ENCODE measurements at places on chromosomes 4 and X.

DNA sequence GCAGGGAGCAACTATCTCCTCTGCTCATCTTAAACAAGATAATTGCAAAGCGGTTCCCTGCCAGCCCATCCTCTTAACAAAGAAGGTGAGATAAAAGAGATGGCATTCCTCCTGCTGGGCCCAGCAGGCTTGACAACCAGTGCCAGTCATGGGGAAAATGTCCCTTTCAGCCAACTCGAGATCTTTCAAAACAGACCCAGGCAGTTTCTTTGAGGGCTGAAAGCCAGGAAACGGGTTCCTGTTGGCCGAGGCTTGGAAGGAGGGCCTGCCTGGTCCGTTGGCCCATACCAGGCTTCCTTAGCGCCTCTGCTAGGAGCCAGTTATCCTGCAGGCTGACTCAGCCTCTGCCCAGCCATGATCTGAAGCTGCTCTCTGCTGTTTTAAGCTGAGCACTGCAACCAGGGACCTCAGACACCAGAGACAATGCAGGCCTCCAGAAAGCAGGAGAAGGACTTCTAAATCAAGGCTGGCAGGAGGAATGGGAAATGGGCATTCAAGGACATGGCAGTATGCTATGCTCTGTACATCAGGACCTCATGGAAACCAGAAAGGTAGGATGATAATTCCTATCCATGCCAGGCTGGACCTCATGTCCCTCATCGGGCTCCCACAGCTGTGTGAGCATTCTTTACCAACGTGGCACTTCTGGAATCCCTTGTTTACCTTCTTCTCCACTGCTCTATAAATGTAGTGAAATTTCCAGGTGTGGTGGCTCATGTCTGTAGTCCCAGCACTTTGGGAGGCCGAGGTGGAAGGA, 42.4 kb upstream of the SLC2A9 start:
- no peak for DNase-seq

DNA sequence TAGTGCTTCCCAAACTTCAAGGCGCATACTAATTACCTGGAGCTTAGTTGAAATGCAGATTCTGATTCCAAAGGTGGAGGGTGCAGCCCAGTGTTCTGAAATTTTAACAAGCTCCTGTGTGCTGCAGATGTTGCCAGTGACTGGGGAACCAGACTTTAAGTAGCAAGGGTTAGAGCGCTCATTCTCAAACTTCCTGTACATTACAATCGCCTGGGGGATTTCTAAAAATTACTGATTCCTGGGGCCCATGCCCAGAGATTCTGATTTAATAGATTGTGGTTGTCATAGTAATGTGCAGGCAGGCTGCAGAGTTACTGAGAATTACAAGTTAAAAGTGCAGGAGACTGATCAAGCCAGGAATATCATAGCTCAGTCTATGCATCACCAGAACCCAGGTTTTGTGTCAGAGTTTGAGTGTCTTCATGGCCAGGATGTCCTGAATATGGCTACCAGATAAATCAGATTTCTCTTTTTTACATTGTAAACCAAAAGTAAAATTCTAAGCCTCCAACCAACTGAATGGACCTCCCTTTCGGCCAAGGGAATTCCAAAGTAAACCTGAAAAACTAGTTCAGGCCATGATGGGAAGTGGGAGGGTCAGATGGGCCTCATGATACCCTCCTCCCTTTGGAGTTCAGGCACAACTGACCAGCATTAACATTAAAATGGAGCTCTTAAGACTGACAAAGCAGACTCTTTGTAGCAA, 121.6 kb downstream of the ATXN3L start:
- DNase-seq, result no peak

- DNase-seq, result no peak
Observed at GRCh38 chr4:166282081-166282770, 409.2 kb downstream of the TLL1 start.

- DNase-seq, result no peak
Observed at GRCh38 chr4:96593422-96593821, 753.5 kb downstream of the PDHA2 start.

GRCh38 chr4:15479089-15479912, 9.6 kb downstream of the CC2D2A start:
- peak; percentile 3 for DNase-seq

Measured in CD4-positive, alpha-beta T cell treated with Interleukin-2 at 100 ng/mL for 4 hours (primary cell).